Esophagus muscularis mucosa (tissue), 4 donors: ENCODE measurements at places on chromosomes 6 and 20. TPM values are rescaled to one million over a fixed set of nuclear protein-coding genes. Genes with fewer than 3 reads are reported as not detected.

DNA sequence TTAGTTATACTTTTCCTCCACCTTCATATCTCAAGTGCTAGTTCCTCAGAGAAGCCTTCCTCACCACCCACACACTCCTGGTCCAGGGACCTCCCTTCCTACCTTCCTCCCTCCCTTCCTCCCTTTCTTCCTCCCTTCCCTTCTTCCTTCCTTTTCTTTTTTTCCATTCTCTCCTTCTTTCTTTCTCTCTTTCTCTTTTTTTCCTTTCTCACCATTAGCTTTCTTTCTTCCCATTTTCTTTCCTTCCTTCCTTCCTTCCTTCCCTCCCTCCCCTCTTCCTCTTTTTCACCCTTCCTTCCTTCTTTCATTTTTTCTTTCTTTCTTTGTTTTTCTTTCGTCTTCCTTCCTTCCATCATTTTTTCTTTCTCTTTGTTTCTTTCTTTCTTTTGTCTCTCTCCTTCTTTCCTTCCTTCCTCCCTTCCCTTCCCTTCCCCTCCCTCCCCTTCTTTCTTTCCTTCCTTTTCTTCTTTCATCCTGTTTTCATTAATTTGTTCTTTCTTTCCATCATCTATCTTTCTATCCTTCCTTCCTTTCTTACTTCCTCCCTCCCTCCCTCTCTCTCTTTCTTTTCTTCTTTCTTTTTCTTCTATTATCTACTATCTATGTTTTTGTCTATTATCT, 416.0 kb downstream of the PLCB1 start:
- no peak for DNase-seq

The GSTA3 gene
- not detected for total RNA-seq

The HBS1L gene
- 64.1 TPM for total RNA-seq

The RUNX2 gene
- total RNA-seq: 1.6 TPM

The MAFB gene
- total RNA-seq: 39.0 TPM
